Central memory CD8-positive, alpha-beta T cell (primary cell): ENCODE measurements at places on chromosomes 1 and 21.

GRCh38 chr1:53850082-53850673 lies 12.1 kb upstream of the NDC1 start:
- no peak for DNase-seq

GRCh38 chr1:225441314-225442122 lies 13.7 kb upstream of the LBR start:
- DNase-seq, result no peak

DNA sequence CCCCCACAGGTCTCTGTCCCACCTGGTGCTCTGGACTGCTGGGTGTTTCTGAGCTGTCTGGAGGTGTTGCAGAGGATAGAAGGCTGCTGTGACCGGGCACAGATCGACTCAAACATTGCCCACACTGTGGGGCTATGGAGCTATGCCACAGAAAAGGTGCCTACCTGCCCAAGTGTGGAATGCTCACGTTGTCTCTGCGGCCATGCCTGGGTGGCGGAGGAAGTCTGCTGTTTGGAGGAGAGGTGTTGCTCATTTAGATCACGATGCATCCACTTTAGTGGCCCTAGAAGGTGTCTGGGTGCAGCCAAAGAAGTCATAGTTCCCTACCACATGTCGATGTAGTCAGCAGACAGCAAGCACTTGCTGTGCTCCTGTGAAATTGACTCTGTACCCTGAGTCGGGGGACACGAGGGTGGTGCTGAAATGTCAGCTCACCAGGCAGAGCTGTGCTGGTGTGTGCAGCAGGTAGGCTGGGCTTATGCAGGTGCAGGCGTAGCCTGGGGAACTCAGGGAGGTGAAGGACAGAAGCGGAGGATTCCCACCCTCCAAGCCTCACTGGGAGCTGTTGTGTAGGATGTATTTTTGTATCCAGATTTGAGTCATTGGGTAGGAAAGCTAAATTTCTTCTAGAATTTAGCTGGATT lies 32.8 kb upstream of the PWP2 start:
- peak; percentile 47 for DNase-seq

DNA sequence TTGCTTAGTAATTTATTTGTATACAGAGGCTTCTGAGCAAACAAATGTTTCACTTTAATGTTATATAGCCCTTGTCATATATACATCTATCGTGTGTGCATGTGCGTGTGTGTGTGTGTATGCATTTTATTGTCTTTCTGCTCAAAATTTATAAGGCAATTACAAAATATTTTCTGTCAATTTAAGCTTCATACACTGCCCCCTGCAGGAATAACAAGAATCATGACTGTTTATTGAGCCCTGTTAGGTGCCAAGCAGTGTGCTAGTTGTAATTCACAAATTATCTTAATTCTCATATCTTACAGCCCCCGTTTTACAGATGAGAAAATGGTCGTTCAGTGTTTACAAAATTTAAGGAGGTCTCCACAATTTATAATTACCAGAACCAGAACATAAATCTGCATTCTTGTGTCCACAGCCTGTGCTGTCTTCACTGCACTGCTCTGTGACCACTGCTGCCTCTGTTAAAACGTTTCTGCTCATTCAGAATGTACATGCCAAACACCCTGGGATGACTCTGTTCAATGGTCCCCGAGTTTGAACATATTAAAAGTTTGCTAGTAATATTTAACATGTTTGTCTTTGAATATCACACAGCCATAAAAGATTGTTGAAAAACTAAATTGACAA lies 181.3 kb downstream of the ATP6V1G3 start:
- DNase-seq, result no peak
